A549 treated with ZK216348 at 1 μM for 4 hours (cell line): ENCODE measurements at places on chromosomes 12 and 14. TPM values are rescaled to one million over a fixed set of nuclear protein-coding genes. Genes with fewer than 3 reads are reported as not detected.

OTX2 gene
- not detected in 5 replicates for total RNA-seq

LHX5 gene
- not detected in 5 replicates for total RNA-seq

LRRIQ1 gene
- 0.83 to 2.1 TPM (median 1.2 TPM) in 5 replicates for total RNA-seq

TMTC1 gene
- total RNA-seq = 0.04 to 0.23 TPM (median 0.06 TPM) in 4 of 5 replicates, not detected in the other

BEGAIN gene
- 4.0 to 10.0 TPM (median 7.2 TPM) in 5 replicates for total RNA-seq

FLVCR2 gene
- 7.8 to 9.2 TPM (median 8.6 TPM) in 5 replicates for total RNA-seq

CELA1 gene
- total RNA-seq = not detected in 5 replicates

SERPINA1 gene
- 0.72 to 1.2 TPM (median 0.83 TPM) in 5 replicates for total RNA-seq

SRRM4 gene
- total RNA-seq = not detected in 5 replicates

TAS2R8 gene
- total RNA-seq = not detected in 5 replicates

KRT1 gene
- not detected in 5 replicates for total RNA-seq

RERGL gene
- not detected in 5 replicates for total RNA-seq

RESF1 gene
- total RNA-seq = 12.0 to 26.8 TPM (median 20.4 TPM) in 5 replicates

DHRS4L2 gene
- total RNA-seq = 23.2 to 36.3 TPM (median 32.1 TPM) in 5 replicates

CTSG gene
- not detected in 5 replicates for total RNA-seq

IL23A gene
- 0.31 to 0.70 TPM (median 0.46 TPM) in 5 replicates for total RNA-seq

MIP gene
- not detected in 5 replicates for total RNA-seq

KNTC1 gene
- 21.2 to 24.4 TPM (median 22.5 TPM) in 5 replicates for total RNA-seq

TAS2R13 gene
- not detected in 5 replicates for total RNA-seq

CABP1 gene
- 0.22 to 0.57 TPM (median 0.27 TPM) in 4 of 5 replicates, not detected in the other for total RNA-seq

PLA2G1B gene
- not detected in 5 replicates for total RNA-seq

APOF gene
- not detected in 5 replicates for total RNA-seq

SLC39A2 gene
- total RNA-seq = not detected in 5 replicates

BCL11B gene
- 0.23 to 0.45 TPM (median 0.25 TPM) in 5 replicates for total RNA-seq

KRT77 gene
- total RNA-seq = not detected in 5 replicates

SDR9C7 gene
- not detected in 5 replicates for total RNA-seq
